Brain microvascular endothelial cell (primary cell): ENCODE measurements at places on chromosomes 13 and 19.

DNA sequence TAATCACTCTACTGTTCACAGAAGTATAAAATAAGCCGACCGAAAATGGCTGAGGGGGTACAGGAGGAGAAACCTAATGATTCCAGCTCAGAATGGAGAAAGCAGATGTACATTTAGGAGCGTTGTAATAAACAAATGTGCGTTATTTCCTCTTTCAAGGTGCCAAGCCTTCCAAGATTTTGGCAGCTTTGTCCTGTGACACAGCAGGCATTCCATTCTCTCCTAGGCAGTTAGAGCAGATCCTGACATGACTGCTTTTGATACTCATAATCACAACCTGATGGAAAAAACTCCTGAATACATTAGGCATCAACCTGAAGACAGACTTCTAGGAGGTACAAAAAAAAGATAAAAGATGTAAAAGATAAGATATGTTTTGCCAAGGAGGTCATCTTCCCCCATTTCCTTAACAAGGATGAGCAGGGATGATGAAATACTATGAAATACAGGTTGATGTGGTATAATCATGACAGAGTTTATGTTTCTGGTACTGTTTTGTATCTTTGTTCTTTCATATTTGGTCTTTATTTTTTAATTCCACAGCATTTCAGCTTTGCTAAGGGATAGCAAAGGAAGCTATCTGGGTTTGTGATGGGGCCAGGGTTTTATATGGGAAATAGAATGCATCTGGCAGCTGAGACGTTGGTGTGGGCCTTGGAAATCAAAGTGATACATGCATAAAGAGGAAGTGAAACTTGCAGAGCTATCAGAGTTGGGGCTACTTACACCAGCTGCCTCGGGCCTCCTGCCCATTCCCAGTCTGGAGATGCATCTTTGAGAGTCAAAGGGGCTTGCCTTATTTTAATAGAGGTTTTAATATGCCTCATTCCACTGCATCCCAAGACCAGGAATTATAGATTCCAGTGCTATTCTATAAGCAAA is 222.5 kb downstream of the OXGR1 start:
- no peak for DNase-seq

DNA sequence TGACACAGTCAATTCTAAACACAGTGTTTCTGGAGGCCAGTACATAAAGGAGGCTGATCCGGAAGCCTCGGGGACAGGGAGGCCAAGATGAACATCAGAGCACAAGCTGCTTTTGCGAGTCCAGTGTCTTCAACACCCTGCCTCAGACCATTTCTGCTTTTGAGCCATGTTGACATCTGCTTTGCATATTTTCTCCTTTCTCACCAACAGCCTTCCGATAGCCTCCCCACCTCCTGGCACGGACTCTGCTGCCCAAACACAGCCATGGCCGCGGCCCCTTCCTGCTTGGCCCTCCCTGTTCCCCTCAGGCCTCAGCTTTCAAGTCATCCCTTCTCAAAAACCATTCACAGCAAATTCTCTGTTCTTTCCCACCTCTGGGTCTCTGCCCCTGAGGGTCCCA is 3.6 kb downstream of the LRRC25 start:
- no peak for DNase-seq

DNA sequence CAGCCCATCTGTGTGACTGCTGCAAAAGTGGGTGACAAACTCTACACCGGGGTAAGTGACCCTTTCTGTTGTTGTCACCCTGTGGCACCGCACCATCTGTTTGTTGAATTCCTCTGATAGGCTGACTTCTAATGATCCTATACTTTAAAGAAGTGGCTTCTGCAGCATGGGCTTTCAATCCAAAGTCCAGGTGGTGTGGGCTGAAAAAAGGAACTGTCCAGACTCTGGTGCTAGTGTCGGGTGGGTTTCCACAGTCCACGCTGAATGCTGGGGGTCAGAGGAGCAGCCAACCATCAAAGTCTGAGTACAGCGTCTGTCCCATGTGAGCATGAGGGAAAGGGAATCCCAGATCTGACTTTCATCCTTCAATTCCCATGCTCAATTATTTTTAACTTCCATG is 31.6 kb upstream of the SPATA13 start:
- no peak for DNase-seq

DNA sequence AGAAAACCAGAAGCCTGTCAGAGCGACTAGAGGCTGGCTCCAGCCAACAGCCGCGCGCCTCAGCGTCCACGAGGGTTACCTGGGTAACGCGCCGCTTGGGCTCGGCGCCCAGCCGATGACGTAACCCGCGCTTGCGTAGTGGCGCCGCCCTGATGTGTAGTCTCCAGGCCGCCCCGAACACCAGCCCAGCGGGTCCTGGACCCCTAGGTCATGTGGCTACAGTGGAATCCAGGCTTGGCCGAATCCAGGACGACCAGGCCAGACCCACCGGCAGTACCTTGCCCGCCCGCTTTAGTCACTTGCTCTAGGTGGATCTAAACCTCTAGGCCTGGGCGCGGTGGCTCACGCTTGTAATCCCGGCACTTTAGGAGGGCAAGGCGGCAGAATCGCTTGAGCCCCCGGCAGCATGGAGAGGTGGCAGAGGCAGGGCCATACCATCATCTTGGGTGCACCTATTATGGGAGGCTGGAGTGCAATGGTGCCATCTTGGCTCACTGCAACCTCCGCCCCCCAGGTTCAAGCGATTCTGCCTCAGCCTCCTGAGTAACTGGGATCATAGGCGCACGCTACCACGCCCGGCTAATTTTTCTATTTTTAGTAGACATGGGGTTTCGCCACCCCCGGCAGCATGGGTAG is 7.2 kb upstream of the ZNF606 start:
- peak; percentile 90 for DNase-seq

DNA sequence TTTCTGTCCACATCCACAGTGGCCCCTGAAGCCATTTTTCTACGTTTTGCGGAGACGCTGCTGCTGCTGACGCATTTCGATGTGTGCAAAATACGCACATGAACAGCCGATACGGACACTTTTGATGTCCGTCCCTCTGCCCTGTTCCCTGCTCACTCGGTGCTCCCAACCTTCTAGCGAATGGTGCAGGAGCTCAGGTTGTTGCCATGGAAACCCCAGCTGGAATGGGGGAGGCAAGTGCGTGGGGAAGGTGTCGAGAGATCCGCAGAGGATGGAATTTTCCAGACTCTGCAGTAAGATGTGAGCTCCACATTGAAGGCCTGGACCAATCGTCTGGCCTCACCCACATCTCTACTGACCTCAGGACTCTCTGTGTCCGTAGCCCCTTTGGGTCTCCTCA is 109.2 kb upstream of the USP29 start:
- no peak for DNase-seq

DNA sequence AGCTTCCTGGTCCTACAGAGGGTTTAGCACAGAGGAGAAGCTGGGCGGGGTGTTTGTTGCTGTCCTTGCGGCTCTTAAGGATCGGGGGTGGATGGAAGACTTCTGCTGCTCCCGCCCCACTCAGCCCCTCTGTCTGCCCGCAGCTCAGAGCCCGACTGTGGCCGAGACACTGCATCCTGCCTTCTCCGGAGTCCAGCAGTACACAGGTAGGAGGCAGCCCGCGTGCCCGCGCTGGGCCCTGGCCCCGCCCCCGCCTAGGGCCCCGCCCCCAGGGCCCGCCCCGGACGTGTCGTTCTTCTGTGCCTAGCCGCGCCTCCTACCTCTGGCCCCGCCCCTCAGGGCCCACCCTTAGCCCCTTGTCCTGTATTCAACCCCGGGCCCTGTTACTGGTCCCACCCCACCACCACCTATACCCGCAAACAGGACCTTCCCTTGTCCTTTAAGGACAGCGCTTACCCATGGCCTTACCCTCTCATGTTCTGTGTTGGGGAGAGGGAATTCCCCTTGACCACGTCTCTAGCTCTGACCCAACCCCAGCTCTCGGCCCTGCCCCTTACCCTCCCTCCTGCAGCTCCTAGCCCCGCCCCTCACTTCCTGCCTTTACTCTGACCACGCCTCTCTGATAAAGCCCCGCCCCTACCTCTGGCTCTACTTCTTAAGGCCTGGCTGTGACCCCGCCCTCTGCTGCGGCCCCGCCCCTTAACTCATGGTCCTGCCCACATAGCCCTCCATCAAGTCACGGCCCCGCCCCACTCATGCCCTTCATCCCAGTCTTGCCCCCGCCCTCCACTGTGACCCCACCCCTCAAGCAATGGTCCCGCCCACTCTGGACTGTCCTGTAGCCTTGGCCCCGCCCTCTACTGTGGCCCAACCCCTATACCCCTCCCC is 60.5 kb downstream of the CELF5 start:
- DNase-seq = peak; percentile 90

DNA sequence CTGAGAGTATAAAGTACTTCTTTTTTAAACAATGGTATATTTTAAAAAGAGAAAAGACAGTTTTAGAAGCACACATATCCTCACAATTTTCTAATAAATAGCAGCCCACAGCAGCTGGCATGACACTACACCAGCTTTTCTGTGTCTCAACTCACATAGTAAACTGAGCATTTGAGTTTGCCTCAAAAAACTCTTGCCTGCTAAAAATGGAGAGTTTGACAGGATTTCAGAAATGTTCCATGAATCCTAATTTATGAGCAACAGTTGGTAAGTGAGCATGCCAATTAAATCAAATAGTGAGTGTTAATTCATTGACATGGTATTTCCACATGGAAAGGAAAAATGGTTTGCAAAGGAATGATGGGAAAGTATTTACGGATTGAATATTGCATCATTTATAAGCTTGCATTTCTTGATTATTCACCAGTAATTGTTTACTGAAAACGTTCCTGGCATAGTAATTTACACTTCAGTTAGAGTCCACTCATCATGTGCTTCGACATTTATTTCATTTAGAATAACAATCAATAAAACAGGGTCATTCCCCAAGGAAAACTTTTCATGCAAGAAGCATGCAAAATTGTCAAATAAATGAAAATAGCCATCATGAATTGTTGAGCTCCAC is 323.0 kb downstream of the EFNB2 start:
- DNase-seq = no peak

GRCh38 chr13:49240017-49240416 is 7.7 kb upstream of the CDADC1 start:
- DNase-seq = peak; percentile 33

DNA sequence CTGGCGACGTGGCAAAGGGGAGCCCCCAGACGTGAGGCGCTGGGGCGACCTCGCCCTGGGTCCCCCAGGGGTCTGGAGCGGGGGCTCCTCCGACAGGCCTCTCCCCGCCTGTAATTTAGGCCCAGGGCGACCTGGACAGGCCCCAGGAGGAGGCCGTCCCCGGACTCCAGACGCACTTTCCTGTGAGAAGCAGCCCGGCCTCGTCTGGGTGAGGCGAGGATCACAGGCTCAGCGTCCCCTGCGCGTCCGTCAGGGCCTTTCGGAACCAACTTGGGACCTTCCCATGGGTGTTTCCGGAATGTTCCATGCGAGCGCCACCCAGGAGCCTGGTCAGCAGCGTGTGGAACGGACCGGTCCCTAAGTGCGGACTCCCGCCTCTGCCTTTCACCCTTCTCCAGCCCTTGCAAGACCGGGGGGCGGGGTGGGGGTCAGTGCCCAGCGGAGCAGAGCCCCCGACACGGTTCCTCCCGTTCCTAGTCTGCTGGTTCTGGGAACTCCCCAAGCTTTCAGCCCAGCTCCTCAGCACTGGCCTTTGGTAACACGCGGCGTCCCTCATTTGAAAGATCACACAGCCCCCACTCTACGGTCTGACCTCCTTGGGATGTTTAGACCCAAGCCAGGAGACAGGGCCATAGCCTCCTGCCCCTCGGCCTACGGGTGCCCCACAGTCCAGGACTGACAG is 1.1 kb upstream of the GRTP1 start:
- no peak for DNase-seq

GRCh38 chr13:51271528-51272085 is 49.4 kb downstream of the FAM124A start:
- DNase-seq = no peak

GRCh38 chr13:23963184-23963931 is 66.1 kb upstream of the C1QTNF9B start:
- no peak for DNase-seq

GRCh38 chr13:60583911-60584753 is 187.1 kb downstream of the TDRD3 start:
- peak; percentile 91 for DNase-seq

GRCh38 chr13:41631296-41631965 is 174.1 kb downstream of the RGCC start:
- no peak for DNase-seq

DNA sequence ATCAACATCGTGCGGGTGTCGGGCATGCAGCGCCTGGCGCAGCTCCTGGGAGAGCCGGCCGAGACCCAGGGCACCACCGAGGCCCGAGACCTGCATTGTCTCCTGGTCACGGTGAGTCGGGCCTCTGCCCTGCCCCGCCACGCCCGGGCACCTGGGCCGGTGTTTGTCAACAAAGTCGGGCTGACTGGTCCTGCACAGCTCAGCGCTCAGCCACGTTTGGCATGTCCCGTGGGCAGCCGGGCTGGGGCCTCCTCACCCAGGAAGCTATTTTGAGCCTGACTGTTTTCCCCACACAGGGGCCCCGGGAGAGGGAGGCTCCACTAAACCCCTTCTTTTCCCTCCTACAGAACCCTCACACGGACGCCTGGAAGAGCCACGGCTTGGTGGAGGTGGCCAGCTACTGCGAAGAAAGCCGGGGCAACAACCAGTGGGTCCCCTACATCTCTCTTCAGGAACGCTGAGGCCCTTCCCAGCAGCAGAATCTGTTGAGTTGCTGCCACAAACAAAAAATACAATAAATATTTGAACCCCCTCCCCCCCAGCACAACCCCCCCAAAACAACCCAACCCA is 1.3 kb downstream of the GADD45B start:
- DNase-seq = no peak

GRCh38 chr19:7870571-7871436 is 3.4 kb downstream of the PRR36 start:
- DNase-seq = no peak

GRCh38 chr13:95300625-95301182 is 547 bp downstream of the ABCC4 start:
- DNase-seq = peak; percentile 20

- DNase-seq = no peak
Measured at GRCh38 chr19:42134535-42135070, 2.4 kb upstream of the POU2F2 start.

GRCh38 chr13:48477191-48477855 is 55.6 kb downstream of the RCBTB2 start:
- DNase-seq = no peak

DNA sequence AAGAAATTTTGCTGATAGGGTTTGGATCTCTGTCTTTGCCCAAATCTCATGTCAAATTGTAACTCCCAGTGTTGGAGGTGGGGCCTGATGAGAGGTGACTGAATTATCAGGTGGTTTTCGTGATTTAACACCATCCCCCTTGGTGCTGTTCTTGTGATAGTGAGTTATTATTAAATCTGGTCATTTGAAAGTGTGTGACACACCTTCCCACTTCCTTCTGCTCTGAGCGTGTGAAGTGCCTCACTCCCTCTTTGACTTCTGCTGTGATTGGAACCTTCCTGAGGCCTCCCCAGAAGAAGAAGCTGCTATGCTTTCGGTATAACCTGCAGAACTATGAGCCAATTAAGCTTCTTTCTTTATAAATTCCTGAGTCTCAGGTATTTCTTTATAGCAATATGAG is 632.0 kb downstream of the SLITRK5 start:
- DNase-seq = no peak

DNA sequence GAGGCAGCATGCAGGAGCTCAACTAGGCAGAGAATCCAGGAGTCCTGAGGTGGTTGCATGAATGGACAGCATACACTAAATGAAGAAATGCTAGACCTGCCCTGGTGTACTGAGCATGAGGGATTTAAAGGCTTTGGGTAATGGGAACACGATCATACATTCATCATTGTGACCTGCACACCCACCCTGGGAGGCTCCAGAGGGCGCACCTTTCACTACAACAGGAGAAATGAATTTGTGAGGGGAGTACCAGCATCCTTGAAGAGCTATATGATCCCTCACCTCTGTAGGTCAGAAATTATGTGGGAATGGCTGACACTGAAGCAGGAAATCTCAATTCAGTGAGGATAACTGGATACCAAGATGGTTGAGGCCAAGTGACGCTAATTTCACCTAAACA is 8.9 kb downstream of the KLK2 start:
- no peak for DNase-seq

GRCh38 chr19:30335306-30335886 is 36.8 kb upstream of the ZNF536 start:
- no peak for DNase-seq
